ENCODE measurements at places on chromosomes 1 and 21. TPM values are rescaled to one million over a fixed set of nuclear protein-coding genes. Genes with fewer than 3 reads are reported as not detected.

SRP9 gene
- 152 TPM for total RNA-seq

LCE1E gene
- not detected for total RNA-seq

F5 gene
- total RNA-seq: not detected

ADGRL2 gene
- 54.0 TPM for total RNA-seq

IQGAP3 gene
- total RNA-seq: 1.5 TPM

RABGGTB gene
- total RNA-seq: 20.0 TPM

AGT gene
- total RNA-seq: 4.8 TPM

EIF2D gene
- 38.3 TPM for total RNA-seq

LRRC53 gene
- total RNA-seq: not detected

SH2D5 gene
- total RNA-seq: 0.59 TPM

GPR153 gene
- 13.0 TPM for total RNA-seq
